ENCODE measurements at places on chromosomes 6 and 20.

GRCh38 chr20:50726955-50727791 is 4.2 kb upstream of the PARD6B start:
- no peak for DNase-seq

DNA sequence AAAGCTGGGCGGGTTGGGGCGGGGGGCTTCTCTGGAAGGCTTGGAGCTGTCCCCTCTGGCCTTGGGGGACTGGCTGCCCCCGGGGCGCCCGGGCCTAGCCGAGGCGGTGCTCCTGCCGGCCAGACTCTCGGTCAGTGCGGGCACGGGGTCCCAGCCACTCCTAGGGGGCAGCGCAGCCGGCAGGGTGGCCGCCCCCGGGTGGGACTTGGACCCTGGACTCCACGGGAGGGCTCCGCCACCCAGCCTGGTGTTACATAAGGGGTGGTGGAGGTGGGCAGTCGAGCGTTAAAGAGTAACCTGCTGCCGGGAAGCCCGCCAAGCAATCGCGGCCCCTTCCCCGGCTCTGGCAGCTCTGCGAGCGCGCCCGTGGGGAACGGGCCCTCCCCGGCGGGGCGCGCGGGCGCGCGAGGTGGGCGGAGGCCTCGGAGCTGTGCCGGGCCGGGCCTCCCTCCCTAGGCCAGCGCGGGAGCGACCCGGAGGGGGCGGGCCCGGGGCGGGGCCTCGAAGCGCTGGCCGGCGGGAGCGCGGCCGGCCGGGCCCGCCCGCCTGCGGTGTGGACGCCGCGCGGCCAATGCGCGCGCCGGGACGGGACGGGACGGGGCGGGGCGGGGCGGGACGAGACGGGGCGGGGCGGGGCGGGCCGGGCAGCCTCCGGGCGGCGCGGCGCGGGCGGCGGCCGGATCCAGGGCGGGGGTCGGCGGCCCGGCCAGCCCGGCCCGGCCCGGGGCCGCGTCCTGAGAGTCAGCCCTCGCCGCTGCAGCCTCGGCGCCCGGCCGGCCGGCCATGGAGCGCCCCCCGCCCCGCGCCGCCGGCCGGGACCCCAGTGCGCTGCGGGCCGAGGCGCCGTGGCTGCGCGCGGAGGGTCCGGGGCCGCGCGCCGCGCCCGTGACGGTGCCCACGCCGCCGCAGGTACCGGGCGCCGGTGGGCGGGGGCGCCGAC is at the start of gene SLC2A4RG:
TSS of gene SLC2A4RG (plus strand) at position 647 of the 940 bp plus-strand sequence. CDS start at position 784, 137 bp downstream.
- peak; percentile 87 for DNase-seq

- DNase-seq: no peak
Observed at GRCh38 chr6:136420853-136421252, 129.4 kb downstream of the MAP7 start.

DNA sequence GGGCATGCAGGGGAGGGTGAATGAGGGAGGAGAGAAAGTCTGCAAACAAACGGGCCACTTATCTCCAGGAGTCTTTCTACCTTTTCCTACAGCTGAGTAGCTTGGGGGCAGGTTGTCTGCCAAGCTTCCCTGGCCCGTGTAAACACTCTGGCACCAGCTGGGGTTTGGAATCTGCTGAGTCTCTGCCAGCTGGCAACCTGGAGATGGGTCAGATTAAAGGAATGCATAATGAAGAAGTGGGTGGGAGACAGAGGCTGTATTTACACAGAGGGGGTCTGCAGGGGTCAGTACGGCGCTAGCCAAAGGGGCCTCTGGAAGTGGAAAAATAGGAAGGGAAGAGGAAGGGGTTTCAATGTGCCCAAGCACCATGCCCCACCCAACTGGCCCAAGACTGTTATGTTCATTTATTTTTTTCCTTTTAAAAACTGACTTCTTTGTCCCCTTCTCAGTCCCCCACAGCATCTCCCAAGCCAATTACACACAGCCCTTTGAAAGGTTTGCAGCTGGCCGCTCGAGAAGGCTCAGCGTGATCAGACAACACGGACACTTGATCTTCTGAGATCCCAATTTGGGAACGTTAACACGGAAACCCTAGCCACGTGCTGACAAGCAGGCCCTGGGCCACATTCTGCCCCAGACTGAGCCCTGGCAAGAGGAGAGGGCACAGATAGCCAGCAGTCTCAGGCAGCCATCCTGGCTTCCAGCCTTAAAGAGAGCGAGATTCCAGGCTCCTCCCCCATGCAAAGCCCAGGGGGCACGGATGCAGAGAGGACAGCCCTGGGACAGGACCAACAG is 25.2 kb downstream of the TRAM2 start:
- DNase-seq: peak; percentile 66

- DNase-seq: no peak
Observed at GRCh38 chr6:43776115-43776798, 6.2 kb downstream of the VEGFA start.

DNA sequence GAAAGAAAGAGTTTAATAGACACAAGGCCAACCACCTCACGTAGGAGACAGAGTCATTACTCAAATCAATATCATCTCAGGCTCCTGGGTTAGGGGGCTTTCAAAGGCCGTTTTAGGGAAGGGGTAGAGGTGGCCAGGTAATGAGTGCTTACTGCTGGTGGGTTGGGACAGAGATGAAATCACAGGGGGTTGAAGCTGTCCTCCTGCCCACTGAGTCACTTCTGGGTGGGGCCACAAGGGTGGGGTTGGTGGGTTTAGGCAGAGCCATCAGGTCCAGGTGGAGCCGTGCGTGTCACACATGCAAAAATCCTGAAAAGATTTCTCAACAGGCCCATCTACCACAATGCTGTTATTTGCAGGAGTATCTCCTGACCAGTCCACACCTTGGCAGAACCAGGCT is 167.0 kb upstream of the EXOC2 start:
- DNase-seq: no peak

- DNase-seq: no peak
Observed at GRCh38 chr20:57375652-57376230, 15.5 kb upstream of the RBM38 start.

GRCh38 chr20:62352402-62353288 is 14.5 kb downstream of the LAMA5 start:
- DNase-seq: no peak

- DNase-seq: no peak
Observed at GRCh38 chr6:138241381-138241780, 23.1 kb upstream of the PBOV1 start.

- no peak for DNase-seq
Observed at GRCh38 chr6:35185302-35185681, 28.5 kb upstream of the SCUBE3 start.

GRCh38 chr6:98833307-98834059 is 891 bp upstream of the POU3F2 start:
- DNase-seq: no peak

GRCh38 chr6:167477688-167478087 is 152.8 kb downstream of the TTLL2 start:
- DNase-seq: no peak

DNA sequence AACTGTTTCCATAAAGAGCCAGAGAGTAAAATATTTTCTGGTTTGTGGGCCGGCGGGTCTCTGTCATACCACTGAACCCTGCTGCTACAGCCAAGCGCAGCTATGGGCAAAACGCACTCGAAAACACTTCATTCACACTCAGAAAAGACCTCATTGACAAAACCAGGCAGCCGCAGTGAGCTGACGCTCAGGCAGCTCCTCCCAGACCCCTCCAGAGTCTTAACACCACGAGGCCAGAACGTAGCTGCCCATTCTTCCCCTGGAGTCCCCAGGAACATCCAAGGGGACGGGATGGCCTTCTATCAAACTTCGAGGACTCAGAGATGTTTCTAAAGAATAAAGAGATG is 35.6 kb upstream of the ZBP1 start:
- DNase-seq: peak; percentile 7

DNA sequence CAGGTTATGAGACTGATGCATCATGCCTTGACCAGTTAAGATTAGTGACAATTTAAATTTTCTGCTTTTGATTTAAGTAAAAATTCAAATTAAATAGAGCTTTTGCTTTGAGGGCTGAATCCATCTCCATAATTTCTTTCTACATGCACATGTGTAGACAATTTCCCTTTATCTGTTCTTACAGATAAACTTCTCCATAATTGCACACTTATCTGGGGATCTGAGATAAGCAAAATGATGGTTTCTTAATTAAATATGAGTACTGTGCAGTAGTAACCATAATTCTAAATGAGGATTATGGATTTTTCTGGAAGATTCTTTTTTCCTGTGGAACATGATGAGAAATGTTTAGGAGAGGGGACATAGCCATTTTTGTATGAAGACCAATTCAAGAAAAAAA is 44.7 kb downstream of the ZFAND3 start:
- DNase-seq: no peak

GRCh38 chr6:158284876-158285655 is 27.2 kb upstream of the TULP4 start:
- no peak for DNase-seq

GRCh38 chr6:152428126-152428525 is 209.0 kb downstream of the SYNE1 start:
- no peak for DNase-seq

GRCh38 chr6:167706313-167707109 is 120.2 kb upstream of the AFDN start:
- no peak for DNase-seq

GRCh38 chr6:31771992-31772358 is 5.2 kb downstream of the VWA7 start:
- DNase-seq: no peak

DNA sequence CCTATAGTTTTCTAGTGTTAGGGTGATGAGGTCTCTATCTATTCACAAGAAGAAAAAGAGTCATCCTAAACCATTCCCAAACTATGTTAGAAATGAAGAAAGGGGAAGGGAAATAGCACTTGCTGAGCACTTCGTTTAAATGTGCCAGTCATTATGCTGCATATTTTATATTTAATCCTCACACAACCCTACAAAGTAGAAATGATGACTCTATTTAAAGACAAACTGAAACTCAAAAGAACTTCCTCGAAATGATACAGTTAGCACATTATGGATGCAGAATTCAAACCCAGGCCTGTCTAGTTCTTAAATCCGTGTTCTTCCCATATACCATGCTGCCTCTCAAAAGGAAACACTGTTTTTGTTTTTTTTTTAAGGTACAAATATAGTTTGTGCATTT is 174.6 kb downstream of the GMPR start:
- no peak for DNase-seq

GRCh38 chr6:147711476-147711875 is 203.0 kb downstream of the SAMD5 start:
- no peak for DNase-seq

GRCh38 chr6:72425003-72425681 is 196.7 kb upstream of the KCNQ5 start:
- no peak for DNase-seq

- no peak for DNase-seq
Observed at GRCh38 chr6:24089736-24090135, 36.3 kb upstream of the NRSN1 start.

DNA sequence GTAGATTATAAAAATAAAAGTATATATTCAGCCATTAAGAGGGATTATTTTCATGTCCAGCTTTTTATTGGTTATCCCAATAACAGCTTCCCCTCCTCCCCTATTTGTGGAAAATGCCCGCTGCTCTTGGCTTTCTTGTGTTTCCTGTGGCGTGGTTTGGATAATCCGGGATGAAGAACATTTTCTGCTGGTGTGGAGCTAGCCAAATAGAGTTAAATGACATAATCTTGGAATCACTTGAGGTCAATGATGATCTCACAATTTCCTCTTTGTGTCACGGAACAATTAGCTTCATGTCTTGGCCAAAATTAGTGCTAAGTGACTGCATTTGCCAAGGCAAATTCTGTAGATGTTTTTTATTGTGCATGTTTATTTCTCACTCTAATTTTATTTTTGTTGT is 394.0 kb downstream of the LAMA2 start:
- no peak for DNase-seq

DNA sequence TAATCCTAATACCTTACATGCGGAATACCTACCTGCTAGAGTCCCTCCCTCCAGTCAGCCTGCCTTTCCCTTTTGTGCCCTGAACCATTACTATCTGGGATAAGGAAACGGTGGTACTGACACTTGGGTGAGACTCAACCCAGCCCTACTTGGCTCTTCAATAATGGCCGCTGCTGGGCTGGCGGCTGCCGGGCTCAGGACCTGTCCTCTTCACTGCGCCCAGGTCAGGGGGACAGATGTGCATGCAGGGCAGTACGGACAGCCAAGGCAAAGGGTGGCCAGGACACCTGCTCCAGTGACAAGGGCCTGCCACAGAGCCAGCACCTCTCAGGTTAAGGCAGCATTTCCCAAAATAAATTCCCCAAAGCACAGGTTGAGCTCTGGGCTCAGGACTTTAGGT is 29.9 kb downstream of the UBE2V1 start:
- no peak for DNase-seq

DNA sequence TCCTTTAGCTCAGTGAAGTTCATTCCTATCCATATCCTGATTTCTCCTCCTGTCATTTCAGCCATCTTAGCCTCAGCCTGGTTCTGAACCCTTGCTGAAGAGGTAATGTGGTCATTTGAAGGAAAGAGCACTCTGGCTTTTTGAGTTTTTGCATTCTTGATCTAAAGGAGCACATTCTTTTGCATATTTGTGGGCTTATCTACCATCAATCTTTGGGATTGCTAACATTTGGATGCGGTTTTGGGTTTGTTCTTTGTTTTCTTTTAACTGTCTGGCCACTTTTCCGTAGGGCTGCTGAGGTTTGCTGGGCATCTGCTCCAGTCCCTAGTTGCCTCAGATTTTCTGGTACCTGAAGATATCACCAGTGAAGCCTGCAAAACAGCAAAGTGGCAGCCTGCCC is 238.3 kb downstream of the EPM2A start:
- no peak for DNase-seq

DNA sequence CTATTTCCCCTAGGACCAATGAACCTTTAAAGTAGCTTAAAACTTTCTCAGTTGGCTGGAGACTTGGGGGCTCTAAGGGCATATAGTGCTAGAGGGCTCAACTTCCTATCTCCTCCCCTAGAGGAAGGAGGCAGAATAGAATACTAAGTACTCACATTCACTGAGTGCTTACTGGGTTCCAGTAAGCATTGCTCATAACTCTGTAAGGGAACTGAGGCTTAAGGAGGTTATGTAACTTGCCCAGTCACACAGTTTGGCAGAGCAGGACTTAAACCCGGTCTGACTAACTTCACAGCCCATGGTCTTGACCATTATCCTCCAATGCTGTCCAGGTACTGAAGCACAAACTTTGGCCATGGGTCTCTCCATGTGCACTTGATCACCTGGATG is 12.5 kb downstream of the SESN1 start:
- DNase-seq: no peak

DNA sequence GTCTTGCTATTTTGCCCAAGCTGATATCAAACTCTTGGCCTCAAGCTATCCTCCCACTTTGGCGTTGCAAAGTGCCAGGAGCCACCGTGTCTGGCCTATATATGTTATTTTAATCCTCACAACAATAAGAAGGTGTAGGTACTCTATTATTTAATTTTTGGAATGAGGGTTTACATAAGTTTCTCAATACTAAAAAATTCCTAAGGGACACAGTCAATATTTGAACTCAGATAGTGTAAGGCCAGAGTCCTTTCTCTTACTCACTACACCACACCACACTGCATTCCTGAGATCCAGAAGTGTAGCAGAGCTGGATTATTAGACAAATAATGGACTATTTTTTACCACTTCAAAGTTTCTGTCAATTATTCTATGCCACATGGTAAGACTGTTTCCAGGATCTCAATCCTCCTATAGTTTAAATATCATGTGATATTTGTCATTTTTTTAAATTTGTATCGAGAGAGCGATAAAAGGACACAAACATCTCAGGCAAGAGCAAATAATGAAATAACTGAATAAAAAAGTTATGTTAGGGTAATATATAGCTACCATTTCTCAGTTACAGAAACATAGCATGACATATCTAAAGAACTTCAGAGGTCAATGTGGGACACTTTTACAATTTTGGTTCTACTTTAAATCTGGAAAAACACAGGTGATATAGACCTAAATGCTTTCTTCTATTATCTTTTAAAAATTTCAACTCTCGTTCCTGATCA is 162.2 kb upstream of the THEMIS start:
- DNase-seq: no peak

GRCh38 chr6:1424306-1424927 is 35.0 kb downstream of the FOXF2 start:
- DNase-seq: peak; percentile 66

Measured in mucosa of descending colon (tissue), 3 donors.